ENCODE measurements at places on chromosomes 5 and 9. TPM values are rescaled to one million over a fixed set of nuclear protein-coding genes. Genes with fewer than 3 reads are reported as not detected.
A peak's percentile ranks its signal among the peaks of the same experiment; 100 is the strongest.

DNA sequence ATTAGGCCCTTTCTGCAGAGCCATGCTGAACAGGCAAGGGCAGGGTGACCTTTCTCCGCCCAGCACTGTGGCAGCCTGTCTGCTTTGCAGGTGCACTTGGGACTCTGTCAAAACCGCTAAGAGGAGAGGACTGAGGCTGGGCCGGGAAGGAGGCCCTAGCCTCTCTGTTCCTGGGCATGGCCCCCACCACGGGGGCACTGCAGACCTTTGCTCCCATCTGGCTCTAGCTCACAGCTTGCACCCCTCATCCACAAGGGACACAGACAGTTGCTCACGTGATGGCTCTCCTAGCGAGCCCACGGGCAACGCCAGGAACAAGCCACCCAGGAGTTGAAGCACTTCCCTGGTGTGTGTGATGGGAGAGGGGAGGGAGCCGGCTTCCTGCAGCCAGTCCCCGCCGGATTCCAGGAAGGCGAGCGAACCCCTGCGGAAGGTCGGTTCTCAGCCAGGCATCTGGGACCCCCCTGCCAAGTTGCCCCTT is 43.0 kb upstream of the FCN1 start:
- DNase-seq, result no peak

GRCh38 chr5:73122875-73123810 is 2.8 kb downstream of the TMEM171 start:
- DNase-seq, result peak; percentile 81

DNA sequence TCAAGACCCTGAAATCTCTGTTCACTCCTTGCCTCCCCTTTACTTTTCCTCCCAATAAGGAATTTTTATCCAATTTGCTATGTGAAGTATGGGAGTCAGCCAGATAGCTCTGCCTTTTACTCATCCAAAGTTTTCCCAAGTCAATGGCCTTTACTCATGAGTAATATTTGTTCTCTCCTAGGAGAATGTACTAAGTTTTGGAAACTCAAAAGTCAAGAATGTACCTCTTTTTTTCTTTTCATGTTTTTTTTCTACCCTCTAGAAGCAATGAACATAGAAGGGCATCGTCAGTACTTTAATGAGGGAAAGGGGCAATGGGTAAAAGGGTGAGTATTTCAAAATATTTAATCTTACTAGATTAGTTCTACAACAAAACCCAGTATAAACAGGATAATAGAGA is 140.2 kb upstream of the SGCD start:
- DNase-seq, result no peak

- DNase-seq, result no peak
These were observed 27.2 kb downstream of the GGTA1 start for GRCh38 chr9:121472446-121472845.

DNA sequence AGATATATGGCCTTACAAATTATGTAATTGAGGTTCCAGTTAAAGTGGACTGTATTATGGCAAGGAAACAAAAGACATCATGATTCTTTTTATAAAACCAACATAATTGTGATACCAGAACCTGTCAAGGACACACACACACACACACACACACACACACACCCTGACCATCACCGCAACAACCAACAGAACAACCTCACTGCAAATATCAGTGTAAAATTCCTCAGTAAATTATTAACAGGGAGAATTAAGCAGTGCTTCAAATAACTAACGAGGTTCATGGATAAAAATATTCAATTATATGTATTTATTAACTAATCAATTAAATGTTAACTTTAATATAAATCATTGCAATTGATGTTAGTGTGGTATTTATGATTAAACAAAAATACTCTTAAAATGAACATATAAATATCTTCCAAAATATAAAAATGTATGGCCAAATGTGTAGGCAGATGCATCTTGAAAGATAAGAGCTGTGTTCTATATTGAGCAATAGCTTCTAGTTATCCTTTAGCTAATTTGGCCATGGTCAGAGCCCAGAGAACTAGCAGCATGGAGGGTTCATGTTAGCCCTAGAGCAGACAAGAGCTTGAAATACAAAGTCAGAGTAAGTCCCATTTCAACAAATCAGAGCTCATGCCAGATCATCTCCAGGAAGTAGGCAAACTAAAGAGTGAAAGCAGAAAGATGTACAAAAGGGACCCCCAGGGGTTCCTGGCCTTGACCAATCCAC is 280.5 kb upstream of the ADAMTS16 start:
- no peak for DNase-seq

GRCh38 chr5:1660001-1660400 is 136.2 kb upstream of the LPCAT1 start:
- DNase-seq, result no peak

DNA sequence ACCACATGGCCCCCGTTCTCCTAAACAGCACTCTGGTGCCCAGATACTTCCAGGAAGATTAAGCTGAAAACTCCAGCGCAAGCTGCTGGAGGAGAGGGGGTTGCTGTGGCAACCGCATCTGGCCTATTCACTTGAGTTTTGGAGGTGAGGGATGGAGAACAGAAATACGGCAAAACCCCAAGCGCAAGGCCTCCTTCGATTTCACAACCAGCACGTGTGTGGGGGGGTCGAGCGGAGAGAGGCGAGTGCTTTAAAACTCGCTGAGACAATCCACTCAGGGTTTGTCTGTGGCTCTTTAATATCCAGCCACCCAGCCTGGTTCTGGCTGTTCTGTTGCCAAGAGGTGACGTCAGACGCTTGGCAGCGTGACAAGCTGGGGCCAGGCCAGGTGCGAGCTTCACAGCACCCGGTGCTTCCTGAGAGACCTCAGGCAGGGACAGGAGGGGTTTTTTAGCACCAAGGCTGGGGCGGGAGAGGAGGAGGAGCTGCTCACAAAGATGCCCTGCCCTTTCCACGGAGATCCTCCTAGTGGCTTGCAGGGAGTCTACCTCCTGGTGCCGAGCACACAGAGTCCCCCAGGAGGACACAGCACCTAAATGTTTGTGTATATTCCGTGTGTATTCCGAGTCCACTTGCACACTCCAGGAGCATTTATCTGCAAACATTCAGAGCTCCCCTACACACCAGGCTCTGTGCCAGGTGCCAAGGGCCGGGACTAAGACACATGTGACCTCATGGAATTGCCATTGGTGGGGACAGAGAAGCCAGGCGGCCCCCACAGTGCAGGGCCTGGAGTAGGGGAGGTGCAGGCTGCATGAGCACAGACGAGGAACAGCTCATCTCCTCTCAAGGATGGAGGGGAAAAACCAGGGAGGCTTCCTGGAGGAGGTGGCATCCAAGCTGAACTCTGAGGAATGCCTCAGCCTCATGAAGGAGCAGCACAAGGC is 194.6 kb downstream of the OLFM1 start:
- peak; percentile 60 for DNase-seq

DNA sequence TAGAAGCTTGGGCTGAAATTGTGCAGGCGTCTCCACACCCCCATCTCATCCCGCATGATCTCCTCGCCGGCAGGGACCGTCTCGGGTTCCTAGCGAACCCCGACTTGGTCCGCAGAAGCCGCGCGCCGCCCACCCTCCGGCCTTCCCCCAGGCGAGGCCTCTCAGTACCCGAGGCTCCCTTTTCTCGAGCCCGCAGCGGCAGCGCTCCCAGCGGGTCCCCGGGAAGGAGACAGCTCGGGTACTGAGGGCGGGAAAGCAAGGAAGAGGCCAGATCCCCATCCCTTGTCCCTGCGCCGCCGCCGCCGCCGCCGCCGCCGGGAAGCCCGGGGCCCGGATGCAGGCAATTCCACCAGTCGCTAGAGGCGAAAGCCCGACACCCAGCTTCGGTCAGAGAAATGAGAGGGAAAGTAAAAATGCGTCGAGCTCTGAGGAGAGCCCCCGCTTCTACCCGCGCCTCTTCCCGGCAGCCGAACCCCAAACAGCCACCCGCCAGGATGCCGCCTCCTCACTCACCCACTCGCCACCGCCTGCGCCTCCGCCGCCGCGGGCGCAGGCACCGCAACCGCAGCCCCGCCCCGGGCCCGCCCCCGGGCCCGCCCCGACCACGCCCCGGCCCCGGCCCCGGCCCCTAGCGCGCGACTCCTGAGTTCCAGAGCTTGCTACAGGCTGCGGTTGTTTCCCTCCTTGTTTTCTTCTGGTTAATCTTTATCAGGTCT is at the start of gene C9orf72:
Gene C9orf72 (minus strand): TSS at position 564 of the 716 bp plus-strand sequence. CDS start 6,361 bp downstream, outside the sequence.
- DNase-seq, result peak; percentile 41

GRCh38 chr9:8856396-8857067 is 1057.0 kb upstream of the DMAC1 start:
- DNase-seq, result no peak

GRCh38 chr5:166938071-166938470 is 1353.4 kb upstream of the WWC1 start:
- no peak for DNase-seq

- no peak for DNase-seq
These were observed 28.4 kb downstream of the MRPS27 start for GRCh38 chr5:72291601-72292000.

GRCh38 chr9:101397746-101398067 is 711 bp downstream of the MRPL50 start:
- no peak for DNase-seq

DNA sequence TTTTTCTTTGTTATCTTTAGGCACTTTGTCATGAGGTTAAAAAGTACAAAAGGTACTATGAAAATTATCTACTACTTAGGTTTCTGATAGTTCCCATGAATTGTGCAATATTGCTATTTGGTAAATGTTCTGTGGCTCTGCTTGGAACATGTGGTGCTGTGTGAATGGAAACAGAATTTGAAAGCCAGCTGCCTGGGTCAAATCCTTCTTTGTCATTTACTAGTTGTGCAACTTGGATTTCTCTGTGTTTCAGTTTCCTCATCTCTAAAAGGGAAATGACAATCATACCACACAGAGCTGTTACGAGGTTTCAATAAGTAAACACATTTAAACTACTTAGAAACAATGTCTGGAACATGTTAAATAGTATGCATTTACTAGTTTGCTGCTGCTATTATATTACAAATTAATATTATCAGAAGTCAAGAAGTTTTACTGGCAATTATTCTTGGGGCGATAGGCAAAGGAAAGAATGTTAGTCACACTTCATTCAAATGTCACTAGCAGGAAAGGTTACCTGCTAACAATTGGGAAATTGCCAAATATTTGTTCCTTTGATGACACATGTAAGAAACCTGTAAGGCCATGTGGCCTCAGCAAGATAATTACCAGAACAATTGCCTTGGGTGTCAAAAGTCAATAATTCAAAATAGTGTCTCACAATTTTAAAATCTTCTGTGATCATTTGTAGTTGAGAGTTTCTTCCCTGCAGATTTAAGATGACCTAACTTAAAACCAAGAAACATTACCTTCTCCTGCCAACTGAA is 184.8 kb downstream of the KIAA0825 start:
- peak; percentile 5 for DNase-seq

DNA sequence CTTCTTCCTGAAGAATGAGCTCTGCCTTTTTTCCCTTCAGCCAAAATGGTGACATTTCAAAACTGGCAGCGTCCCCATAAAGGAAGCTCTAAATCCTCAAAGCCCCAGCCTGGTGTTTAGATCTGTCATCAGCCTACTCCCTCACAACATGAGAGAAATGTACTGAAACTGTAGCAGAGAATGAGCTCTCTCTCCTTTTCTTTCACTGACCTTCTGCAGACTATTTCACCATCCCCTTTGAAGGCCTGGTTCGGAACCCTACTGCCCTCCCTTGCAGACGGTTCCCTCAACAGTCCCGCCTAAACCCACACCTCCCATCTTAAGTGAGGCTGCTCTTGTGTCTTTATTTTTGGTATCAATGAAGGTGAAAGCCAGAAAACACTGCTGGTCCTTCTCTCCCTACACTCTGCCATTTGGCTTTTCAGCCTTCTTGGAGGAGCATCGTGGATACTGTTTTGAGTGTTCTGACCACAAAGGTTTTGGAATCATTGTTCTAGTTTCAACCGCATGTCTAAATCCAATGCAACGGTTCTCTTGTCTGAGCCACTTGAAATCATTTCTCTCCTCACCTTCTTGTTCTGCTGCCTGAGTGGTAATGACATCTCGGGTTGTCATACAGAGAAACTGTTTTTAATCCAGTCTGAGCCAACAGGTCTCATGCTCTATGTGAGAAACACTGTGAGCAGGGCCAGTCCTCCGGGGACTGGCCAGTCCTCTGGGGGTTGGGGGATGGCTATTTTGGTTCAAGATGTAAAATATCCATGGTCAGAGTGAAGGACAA is 39.0 kb downstream of the ITK start:
- no peak for DNase-seq

DNA sequence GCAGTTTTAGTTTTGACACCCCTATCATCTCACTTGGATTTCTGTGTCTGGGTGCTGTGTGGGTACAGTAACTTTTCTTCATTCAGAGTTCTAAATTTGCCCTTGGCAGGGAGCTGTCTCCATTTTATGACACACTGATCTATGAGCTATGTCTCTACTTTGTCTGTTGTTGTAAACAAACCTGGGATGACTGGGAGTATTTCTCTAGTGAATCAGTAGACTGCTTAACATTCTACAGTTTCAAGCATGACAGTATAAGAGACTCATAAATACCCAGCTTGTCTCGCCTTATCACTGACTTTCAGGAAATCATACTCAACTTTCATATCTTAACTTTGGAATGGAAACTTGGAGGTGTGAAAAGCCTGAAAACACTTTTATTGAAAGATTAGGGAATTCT is 212.1 kb upstream of the NUDT12 start:
- DNase-seq, result peak; percentile 80

DNA sequence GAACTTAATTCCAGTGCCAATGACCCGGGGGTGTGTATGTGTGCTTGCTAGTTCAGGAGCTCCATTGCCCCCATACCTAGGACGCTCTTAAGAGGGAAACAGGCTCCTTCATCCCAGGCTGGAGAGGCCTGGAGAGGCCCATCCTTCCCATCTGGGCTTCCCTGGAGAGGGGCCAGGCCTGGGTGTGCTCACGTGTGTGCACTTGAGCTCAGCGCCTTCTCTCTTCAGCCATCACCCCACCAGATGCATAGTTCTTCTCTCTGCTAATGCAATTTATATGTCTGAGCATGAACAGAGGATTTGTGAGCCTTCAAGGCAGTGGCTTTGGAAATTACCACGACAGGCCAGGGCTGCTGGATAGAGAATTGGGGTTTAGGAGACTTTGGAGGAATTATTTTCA is 48.6 kb upstream of the SHB start:
- DNase-seq, result no peak

DNA sequence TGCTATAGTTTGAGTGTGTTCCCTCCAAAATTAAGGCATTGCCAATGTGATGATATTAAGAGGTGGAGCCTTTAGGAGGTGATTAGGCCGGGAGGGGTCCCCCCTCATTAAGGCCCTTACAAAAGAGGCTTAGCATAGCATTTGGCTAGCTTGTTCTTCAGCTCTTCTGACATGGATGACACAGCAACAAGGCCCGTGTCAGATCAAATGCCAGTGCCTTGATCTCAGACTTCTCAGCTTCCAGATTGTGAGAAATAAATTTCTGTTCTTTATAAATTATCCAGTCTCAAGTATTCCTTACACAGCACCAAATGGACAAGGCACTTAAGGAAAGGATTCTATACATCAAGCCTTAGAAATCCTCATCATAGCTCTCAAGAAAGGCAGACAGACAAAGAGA is 31.8 kb downstream of the SLC38A9 start:
- no peak for DNase-seq

GGTA1 gene
- total RNA-seq, result not detected

SLC36A3 gene
- total RNA-seq, result not detected

TTC33 gene
- total RNA-seq, result 27.6 TPM

SLC22A5 gene
- 5.7 TPM for total RNA-seq

HSD17B3 gene
- not detected for total RNA-seq

SPATA6L gene
- not detected for total RNA-seq

DRD1 gene
- total RNA-seq, result not detected

KIF20A gene
- 105 TPM for total RNA-seq

GPR21 gene
- not detected for total RNA-seq

Data from A172 (cell line).